Progenitor cell of endocrine pancreas (in vitro differentiated cells): ENCODE measurements at places on chromosomes 5 and 9. TPM values are rescaled to one million over a fixed set of nuclear protein-coding genes. Genes with fewer than 3 reads are reported as not detected.

IL3 gene
- total RNA-seq: not detected in 2 replicates

TAS2R1 gene
- 0.22 TPM in 1 of 2 replicates, not detected in the other for total RNA-seq

C5orf58 gene
- not detected in 2 replicates for total RNA-seq

UNC13B gene
- 111 and 114 TPM in 2 replicates for total RNA-seq

SLCO6A1 gene
- 2.0 and 4.9 TPM in 2 replicates for total RNA-seq

MCIDAS gene
- total RNA-seq: not detected in 2 replicates

PKN3 gene
- 20.0 and 20.2 TPM in 2 replicates for total RNA-seq

DNA sequence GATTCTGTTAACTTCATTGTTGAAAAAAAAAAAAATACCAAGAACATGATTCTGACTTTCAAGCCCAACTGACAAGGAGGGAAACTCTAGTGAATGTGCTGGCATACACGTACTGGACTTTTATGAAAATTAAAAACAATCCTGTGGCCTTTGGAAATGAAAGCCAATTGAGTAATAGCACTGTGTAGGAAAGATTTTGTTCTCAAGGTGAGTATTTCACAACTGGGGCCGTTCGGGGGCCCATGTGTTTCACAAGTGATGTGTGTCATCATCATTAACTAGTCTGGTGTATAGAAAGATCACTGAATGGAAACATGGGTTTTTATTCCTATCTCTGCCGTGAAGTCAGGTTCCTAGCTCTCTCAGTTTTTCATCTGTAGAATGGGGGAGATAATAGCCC lies 605.0 kb upstream of the CLINT1 start:
- H3K36me3 ChIP-seq: no peaks in the 10 kb centered on the region
- H3K27ac ChIP-seq: no peak overlapping the region
- DNase-seq: no peak
- H3K4me1 ChIP-seq: no peaks in the 10 kb centered on the region
- H3K4me3 ChIP-seq: no peak overlapping the region

DNA sequence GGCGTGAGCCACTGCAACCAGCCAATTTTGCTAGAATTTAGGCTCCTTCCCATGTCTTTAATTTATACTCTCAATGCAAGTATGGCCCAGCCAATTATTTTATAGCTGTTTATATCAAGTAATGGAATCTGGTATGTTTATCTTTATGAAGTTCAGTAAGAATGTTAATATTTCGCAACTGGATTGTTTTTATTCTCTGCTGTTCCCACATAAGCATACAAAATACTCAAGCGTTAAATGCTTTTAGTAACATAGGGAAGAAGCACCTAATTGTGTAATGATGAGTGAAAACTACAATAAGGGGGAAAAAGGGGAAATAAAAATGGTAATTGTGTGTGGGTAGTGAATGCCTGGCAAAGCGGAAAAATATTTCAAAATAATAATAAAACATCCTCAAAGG lies 21.3 kb downstream of the PWWP2A start:
- peaks cover 20% of the 10 kb centered on the region for H3K36me3 ChIP-seq
- DNase-seq: no peak
- no peak overlapping the region for H3K4me3 ChIP-seq

- H3K27me3 ChIP-seq: peaks cover 96% of the 10 kb centered on the region
- H3K4me1 ChIP-seq: peaks cover 13% of the 10 kb centered on the region
- H3K27ac ChIP-seq: no peak overlapping the region
- no peaks in the 10 kb centered on the region for H3K36me3 ChIP-seq
- DNase-seq: no peak
- no peak overlapping the region for H3K4me3 ChIP-seq
These were observed 10.1 kb downstream of the LMX1B start for GRCh38 chr9:126623667-126624478.

- no peaks in the 10 kb centered on the region for H3K27me3 ChIP-seq
- no peak overlapping the region for H3K4me3 ChIP-seq
- peaks cover 9% of the 10 kb centered on the region for H3K4me1 ChIP-seq
- no peaks in the 10 kb centered on the region for H3K36me3 ChIP-seq
These were observed 7.6 kb downstream of the IFNB1 start for GRCh38 chr9:21070171-21070571.

GRCh38 chr9:122088880-122089706 lies 4.0 kb downstream of the TTLL11 start:
- no peaks in the 10 kb centered on the region for H3K36me3 ChIP-seq
- no peak overlapping the region for H3K27ac ChIP-seq

DNA sequence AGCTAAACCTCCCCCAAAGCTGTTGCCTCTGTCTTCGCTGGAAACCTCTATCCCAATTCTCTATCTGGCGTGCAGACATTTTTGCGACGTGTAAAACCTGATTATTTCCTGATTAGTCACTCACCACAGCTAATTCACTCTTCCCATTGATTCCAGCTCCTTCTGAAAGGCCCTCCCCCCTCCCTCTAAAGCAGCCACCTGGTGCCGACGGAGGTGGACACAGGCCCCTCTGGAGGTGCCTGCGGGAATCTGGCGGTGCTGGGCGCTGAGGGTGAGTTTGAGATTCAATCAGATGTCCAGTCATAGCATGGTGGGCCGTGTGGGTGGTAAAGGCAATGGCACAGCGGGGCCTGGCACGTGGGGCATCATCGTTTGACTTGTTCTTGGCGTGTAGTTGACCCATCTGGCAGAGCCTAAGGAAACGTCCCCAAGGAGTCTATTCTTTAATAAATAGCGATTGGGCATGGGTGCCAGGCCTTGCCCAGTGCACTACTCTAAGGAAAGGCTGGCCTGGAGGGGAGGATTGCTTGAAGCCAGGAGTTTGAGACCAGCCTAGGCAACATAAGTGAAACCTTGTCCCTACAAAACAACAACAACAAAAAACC lies 271.1 kb upstream of the MVB12B start:
- no peak overlapping the region for H3K27ac ChIP-seq
- no peak overlapping the region for H3K4me3 ChIP-seq

DNA sequence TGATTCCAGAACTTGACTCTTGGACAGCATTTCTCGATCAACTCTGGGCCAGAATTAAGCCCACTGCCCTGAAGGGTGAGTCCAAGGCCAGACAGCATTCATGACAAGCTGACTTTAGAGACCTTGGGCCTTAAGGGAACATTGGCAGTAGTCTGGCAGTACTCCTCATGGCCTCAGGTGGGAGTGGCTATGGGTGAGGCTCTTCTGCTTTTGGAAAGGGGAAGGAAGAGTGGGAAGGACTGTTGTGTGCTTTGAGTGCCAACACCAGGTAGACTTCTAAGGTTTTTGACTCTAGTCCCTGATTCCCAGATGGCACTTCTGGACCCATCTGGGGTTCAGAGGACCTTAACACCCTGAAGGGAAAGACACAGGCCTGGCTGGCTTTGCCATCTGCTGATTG lies 530.4 kb downstream of the ACTL7B start:
- H3K36me3 ChIP-seq: no peaks in the 10 kb centered on the region
- no peak overlapping the region for H3K27ac ChIP-seq
- no peak for DNase-seq
- no peak overlapping the region for H3K4me3 ChIP-seq
- H3K4me1 ChIP-seq: no peaks in the 10 kb centered on the region
- peaks cover 17% of the 10 kb centered on the region for H3K27me3 ChIP-seq
